Liver (tissue), 10 donors: ENCODE measurements at places on chromosomes 1 and 21.

DNA sequence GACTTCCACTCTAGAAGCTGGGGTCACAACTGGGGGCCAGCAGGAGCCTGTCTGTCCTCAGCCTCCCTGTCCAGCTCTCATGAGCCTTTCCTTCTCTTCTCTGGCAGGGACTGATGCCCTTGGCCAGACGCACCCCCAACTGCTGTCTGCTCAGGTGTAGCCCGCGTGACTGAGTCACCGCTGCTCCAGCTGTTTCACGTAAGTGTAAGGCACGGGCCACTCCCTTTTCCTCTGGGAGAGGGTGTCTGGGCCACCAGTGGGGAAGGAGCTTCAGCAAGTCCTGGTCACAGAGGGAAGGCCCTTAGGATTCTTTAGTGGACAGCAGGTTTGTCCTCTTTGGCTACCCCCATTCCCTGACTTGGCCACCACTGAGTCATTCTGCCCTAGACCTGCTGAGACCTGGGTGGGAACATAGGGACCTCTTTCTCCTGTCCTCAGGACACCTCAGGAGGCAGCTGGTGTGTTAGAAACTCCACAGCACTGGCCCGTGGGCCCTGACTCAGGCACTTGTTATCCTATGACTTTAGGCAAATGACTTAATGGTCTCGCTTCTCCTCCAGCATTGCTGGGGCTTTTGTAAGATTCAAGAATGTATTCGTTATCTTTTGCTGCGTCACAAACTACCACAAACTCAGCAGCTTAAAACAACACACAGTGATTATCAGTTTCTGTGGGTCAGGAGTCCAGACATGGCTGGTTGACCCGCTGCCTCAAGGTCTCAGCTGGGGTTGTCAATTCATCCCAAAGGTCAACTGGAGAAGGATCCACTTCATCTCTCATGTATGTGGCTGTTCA lies 64.8 kb downstream of the FAM163A start:
- DNase-seq = no peak

DNA sequence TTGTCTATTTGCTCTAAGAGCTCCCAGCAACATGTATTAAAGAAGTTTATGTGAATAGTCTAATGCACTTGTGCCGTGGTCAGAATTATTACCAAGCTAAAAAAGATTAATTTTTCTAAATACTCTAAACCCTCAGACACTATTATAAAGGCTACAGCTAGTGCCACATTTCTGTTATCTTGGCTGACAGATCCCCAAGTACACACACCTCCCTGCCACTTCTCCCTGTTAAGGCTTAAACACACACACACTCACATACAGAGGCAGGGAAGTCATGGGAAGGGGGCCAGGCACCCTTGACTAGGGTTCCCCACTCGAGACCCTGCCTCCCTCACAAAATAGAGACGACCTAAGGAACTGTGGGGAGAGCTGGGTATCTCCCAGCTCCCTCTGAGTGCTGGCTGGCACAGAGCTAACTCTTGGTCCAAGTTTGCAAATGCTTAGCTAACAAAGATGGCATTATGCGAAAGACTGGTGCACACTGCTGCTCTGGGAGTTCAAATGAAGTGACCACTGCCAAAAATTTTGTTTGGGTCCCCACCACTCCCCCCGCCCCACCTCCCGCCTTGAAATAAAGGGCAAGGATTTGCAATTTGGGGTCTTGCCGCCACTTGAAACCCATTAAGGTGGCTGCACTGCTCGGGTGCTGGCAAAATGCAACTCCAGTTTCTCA lies 9.8 kb downstream of the SSBP3 start:
- DNase-seq = no peak

- DNase-seq = peak; percentile 48
These were observed 1.9 kb upstream of the OR13G1 start for GRCh38 chr1:247681288-247681897.

DNA sequence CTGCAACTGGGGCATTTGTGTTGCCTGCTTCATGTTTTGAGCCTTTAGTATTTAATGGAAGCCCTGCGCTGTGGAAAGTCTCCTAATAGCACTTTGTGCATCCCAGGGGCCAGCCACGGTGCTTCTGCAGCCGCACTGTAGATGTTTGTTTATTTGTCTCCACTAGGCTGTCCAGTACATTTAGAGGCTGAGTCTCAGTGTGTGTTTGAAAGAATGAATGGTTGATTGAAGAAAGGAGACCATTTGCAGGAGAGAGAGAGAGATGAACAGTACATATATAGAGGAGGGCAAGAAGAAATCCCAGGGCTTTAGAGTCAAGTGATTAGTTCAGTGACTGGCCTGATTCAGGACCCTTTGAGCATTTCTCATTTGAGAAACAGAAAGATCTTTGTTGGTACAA lies 33.9 kb downstream of the MPZL1 start:
- no peak for DNase-seq

DNA sequence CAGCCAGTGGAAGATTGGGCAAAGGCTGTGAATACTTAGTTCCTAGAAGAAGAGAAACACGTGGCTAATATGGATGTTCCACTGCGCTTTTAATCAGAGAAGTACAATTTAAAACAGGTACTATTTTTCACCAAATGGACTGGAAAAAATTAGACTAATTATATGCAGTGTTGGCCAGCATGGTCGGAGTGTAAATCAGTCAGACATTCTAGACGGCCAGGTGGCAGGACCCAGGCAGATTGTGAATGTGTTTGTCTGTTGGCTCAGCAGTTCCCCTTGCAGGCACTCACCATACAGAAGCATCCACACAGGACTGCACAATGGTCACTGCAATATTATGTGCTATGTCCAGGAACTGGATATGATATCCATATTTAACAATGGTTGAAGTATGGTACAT lies 23.9 kb upstream of the SLC25A34 start:
- DNase-seq = no peak

GRCh38 chr1:245587435-245588115 lies 432.8 kb downstream of the KIF26B start:
- DNase-seq = no peak

DNA sequence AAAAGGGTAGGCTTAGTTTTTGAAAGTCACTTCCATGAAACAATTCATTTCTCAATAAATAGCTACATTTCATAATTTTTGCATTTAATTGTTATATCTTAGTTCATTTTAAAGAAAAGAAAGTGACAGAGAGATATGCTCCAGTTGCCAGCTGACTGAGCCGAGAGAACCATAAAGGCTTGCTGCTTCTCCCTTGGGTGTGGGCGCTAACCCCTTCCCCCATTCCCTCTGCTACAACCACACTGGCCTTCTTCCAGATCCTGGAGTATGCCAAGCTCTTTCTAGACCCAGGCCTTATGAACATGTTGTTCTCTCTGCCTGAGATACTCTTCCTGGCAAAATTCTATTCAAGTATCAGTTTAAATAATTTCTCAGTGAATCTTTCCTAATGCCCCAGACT lies 12.3 kb downstream of the SORT1 start:
- DNase-seq = no peak

GRCh38 chr1:34713443-34713842 lies 41.4 kb upstream of the GJB5 start:
- no peak for DNase-seq

GRCh38 chr1:21821385-21822019 lies 9.4 kb downstream of the LDLRAD2 start:
- DNase-seq = no peak

GRCh38 chr1:113769601-113769970 lies 10.3 kb upstream of the PHTF1 start:
- DNase-seq = no peak

GRCh38 chr1:16009030-16009460 lies 5.0 kb downstream of the SRARP start:
- DNase-seq = peak; percentile 82

DNA sequence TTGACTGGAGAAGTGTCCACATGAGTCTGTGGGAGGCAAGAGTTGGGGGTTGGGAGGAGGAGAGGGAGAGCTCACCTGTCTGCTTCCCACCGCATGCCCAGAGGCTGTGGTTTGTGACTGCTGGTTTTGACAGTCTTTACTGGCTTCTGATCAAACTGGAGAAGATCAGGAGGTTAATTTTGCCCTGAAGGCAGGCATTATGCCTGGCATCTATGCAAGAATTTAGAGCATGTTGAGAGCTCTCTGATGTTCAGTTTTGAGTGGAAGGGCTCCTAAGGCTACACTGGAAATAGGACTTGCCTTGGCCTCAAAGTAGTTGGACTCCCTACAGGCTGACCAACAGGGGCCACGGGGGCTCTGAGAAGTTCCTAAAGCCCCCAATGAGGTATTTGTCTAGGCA lies 101.6 kb downstream of the TLR5 start:
- DNase-seq = no peak

GRCh38 chr1:161161652-161162051 lies 2.4 kb downstream of the USP21 start:
- DNase-seq = no peak

GRCh38 chr21:46004168-46004861 lies 22.7 kb downstream of the COL6A1 start:
- peak; percentile 27 for DNase-seq

GRCh38 chr1:2239384-2239985 lies 11.4 kb downstream of the SKI start:
- no peak for DNase-seq

DNA sequence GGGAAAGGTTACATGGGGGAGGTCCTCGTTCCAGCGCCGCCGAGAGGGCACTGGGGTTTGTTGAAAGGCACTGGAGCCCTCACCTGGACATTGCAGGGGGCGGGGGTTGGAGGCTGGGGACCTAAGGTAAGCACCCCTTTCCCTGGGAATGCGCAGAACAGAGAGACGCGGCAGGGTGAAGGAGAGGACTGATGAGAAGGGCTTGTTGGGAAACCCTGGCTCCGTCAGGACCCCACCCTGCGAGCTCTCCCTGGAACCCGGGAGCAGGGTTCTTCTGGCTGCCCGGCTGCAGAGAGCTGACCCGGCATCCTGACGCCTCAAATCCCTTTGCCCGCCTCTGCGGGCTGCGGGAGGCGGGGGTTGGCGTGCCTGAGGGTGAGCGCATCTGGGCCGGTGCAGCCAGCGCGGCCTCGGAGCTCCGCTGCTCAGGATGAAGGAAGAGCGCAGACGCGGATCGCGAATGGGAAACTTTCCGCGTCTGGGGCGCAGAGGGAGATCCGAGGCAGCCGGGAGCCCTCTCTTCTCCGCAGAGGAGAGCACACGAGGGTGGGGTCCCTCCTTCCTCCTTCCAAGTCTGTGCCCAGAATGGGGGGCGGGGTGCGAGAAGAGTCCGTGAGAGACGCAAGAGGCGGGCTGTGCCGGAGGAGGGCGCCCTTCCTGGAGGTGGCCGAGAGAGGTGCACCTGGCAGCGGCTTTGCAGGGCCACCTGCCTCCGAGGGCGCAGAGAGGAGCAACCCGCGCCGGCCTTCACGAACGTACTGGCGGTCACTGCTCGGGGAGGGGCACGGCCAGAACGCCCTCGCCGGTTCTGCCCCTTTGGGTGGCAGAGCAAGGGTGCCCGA lies 2.4 kb downstream of the IGSF21 start:
- peak; percentile 37 for DNase-seq

DNA sequence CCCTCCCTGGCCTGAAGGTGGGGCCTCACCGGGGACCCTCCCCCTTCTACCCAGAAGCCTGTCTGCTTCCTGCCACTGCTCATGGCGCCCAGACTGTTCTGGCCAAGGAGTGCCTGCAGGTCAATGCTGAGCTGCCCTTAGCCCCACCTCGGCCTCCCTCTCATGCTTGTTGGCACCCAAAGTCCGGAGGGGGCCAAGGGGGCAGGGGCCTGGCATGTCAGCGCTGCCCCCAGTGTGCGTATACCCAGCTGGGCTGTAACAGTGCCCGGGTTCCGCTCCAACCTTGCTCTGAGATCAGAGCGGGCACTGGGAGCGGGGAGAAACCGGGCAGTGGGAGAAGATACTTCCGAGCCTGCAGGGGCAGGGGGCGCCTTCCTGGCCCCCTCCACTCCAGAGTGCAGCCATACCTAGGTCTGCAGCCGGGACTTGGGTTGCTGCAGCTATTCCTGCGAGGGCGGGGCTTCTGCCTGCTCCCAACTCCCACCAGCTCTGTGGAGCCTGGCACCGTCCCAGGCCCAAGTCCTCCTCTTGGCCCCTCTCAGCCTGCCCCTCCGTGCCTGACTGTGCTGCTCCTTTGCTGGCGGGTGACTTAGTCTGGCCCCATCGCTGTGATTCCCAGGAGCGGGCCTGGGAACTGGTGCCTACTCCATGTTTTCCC lies 21.4 kb upstream of the TGFB2 start:
- DNase-seq = no peak

DNA sequence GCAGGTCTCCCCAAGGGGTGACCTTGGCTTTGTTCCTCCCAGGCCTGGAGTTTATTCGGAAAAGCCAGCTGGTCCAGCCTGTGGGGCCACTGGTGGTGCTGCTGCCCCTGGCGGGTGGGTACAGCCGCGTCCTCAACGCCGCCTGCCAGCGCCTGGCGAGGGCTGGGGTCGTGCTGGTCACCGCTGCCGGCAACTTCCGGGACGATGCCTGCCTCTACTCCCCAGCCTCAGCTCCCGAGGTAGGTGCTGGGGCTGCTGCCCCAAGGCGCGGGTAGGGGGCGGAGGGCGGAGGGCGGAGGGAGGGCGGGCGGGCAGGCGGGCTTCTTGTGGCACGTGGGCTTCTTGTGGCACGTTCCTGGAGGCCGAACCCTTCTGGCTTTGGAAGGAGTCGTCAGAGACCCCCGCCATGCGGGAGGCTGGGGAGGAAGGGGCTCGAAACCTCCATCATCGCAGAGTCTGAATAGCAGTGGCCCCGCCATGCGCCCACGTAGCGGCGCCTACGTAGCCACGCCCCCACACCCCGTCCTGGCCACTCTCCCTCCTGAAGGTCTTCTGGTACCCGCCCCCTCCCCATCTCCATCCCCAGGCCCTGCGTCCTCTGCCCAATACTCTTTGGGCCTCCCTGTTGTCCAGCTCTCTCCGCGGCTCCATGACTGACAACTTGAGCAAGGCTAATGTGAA lies 16.7 kb downstream of the PCSK9 start:
- DNase-seq = no peak

- peak; percentile 71 for DNase-seq
These were observed 3.2 kb downstream of the ATP8B2 start for GRCh38 chr1:154328318-154329151.

DNA sequence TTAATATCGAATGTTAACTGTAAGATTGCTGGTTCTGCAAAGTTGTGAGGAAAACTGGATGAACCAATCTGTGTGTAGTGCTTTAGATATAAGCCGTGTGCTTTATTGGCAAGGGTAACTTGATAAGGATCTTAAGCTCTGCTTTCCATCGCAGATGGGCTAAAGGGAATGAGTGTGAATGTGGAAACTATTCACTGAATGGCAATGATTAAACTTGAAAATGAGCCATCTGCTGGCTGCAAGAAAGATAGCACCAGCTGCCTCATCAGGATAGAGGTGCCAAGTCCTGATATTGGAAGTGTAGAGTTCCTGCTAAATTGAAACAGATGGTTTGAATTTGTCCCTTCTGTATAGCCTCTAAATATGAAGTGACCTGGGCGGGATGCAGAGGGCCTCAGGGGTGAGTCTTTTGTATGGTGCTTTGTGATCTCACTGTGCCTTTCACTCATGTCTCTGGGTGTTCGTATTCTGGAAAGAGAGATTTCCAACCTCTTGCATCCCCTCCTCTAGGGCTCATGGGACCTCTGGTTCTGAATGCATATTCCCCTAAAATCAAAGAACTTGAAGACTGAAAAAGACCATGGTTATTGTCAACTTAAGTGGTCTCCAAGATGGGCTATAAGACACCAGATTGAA lies 9.2 kb downstream of the FCRL3 start:
- no peak for DNase-seq

- DNase-seq = no peak
These were observed 107.9 kb upstream of the DYNLT5 start for GRCh38 chr1:66644331-66644730.

GRCh38 chr1:54290506-54291184 lies 90.7 kb downstream of the MRPL37 start:
- DNase-seq = no peak
